ENCODE measurements at places on chromosomes 2 and 18. TPM values are rescaled to one million over a fixed set of nuclear protein-coding genes. Genes with fewer than 3 reads are reported as not detected.

- DNase-seq, result no peak
Observed at GRCh38 chr2:188391354-188391753, 99.7 kb downstream of the GULP1 start.

GRCh38 chr2:165674780-165675179 lies 119.3 kb downstream of the GALNT3 start:
- no peak for DNase-seq

DNA sequence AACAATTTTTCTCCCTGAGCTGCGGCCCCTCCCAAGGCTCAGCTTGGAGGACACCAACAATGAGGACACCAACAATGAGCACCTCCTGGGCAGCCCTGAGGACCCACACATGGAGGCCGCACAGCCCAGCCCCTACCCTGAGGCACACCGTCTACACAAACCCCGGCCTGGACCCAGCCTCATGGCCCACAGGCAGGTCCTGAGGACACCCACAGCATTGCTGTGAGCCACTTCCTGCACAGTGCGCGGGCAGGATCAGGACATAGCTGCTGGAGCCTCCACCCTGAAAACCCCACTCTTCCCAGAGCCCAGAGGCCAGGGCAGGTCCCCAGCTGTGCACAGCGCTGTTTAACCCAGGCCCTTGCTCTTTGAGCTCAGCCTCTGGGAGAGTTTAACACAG lies 194.3 kb downstream of the RTP5 start:
- DNase-seq, result no peak

The DUSP19 gene
- total RNA-seq, result 1.0 TPM

The DSG4 gene
- total RNA-seq, result not detected

DNA sequence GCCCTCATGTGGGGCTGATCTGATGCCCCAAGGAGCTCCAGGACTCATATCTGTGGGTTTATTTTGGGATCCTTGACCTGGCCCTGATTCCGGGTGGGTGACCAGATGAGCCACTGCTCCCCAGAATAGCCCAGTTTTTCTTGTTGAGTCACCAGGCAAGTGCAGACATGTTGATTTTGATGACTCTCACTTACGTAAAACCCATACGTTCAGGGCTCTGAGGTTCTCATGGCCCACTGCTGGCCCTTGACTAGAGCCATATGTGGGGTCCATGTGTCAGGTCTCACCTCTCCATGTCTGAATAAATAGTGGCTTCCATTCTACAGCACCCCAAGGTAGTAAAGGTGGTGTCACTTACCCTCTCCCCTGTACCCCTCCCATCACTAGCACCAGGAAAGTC lies 41.9 kb downstream of the CDC42EP3 start:
- no peak for DNase-seq
